ENCODE measurements at places on chromosomes 12 and 14.

DNA sequence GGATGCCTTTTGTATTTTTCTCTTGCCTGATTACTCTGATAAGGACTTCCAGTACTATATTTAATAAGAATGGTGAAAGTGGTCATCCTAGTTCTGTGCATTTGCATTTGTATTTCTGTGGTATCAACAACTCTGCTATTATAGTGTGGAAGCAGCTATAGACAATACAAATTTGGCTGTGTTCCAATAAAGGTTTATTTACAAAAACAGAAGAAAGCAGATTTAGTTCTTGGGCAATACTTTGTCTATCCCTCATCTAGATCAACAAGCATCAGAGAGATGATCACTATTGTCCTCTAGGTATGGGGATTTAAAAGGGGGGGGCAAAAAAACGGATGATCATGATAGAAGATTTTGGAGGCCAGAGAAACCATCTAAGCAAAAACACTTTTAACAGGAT is 19.1 kb upstream of the BTG1 start:
- DNase-seq: no peak

DNA sequence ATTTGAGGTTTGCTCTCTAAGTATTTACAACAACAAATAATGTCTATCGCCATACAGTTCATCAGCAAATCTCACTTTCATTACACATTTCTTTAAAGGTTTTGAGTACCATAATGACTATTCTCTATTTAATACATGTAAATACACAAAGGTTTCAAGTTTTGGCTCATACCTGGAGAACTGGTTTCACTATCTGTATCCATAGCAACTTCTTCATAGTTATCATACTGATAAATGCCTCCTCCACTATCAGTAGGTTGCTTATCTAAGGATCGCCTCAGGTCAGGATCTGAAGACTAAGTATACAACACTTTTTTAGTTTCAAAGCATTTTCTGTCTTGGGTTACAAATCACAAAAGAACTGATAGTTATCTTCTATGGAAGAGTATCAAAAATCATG is 21.4 kb downstream of the ZFC3H1 start:
- no peak for DNase-seq

DNA sequence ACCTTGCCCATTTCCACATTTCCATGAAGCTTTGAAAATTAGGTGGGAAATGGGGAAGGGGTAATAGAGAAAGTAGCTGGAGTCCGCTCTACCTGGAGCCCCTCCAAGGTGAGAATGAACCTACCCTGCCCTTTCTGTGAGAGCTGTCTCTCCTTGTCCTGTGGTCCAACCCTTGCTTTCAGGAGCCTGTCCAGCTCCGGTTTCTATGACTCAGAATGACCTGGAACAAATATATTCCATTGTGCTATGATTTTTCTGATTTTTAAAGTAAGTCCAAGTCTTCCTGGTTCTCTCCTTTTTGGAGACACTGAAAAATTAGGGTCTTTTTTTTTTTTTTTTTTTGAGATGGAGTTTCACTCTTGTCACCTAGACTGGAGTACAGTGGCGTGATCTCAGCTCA is 89.1 kb upstream of the VASH1 start:
- no peak for DNase-seq

GRCh38 chr12:101570047-101570446 is 24.7 kb upstream of the MYBPC1 start:
- DNase-seq: no peak

DNA sequence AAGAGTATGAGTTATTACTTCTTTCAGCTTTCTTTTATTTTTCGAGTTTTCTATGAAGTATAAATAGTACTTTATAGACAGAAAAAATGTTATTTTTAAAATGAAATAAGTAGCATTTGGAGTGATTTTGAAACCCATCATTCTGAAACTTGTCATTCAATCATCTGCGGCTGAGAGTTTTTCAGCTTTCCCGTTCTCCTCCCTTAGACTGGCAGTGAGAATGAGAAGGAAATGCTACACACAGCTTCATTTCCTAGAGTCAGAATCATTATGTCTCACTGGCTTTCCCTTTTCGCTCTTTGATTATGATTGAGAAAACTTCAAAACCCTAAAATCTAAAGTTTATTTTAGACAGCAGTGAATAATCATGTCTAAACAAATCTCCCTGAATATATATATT is 33.7 kb upstream of the GNPNAT1 start:
- no peak for DNase-seq

DNA sequence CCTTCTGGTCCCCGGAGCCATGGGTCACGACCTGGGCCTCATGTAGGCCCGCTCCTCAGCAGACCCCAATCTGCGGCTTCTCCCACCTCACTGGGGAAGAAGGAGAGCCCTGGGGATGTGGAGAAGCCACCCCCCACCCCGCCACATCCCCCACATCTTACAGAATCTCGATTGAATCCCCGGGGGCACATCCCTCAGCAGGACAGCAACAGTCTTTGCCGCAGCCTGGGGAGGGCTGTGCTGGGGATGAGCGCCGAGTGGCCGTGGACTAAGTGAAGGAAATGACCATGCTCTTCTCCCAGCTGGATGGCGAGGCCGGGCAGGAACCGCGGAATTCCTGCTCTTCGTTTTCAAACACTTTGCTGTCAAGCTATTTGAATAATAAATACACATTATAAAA is 169.0 kb upstream of the RTL1 start:
- DNase-seq: peak; percentile 6

GRCh38 chr12:89448951-89449371 is 75.6 kb downstream of the GALNT4 start:
- no peak for DNase-seq

GRCh38 chr12:16610743-16611142 is 4.8 kb upstream of the LMO3 start:
- no peak for DNase-seq

DNA sequence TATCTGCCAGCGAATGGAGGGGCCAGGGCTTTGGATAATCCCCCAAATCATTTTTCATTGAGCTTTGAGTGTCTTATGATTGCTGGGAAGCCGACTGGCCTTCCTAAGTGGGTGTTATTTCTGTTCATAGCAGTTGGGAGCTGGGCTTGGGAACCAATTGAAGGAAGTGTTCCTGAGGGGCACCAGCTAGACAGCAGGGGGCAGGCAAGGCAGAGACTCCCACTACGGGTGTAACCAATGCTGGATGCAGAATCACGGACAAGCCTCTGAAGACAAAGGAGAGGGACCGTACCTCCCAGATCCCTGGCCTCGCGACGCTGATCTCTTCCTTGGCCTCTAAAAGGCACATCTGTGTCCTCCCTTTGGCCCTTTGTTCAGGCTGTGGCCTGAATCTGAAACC is 149.0 kb upstream of the PRMT8 start:
- no peak for DNase-seq

- no peak for DNase-seq
Measured at GRCh38 chr12:90323217-90323616, 614.6 kb upstream of the ATP2B1 start.

DNA sequence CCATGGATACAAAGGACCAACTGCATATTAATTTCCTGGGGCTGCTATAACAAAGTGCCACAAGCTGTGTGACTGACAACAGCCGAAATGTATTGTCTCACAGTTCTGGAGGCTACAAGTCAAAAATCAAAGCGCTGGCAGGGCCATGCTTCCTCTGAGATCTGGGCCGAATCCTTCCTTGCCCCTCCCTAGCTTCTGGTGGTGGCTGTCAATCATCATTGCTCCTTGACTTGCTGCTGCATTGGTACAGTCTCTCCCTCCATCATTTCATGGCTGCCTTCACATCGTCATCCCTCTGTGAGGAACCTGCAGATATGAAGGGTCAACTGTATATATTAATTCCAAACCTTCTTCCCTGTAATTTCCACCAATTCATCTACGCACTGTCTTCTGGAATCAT is 118.3 kb downstream of the EXOC5 start:
- DNase-seq: no peak

GRCh38 chr12:65546528-65546927 is 268.0 kb downstream of the MSRB3 start:
- no peak for DNase-seq

GRCh38 chr12:39919790-39920189 is 186.1 kb downstream of the SLC2A13 start:
- no peak for DNase-seq

Data from pancreas (tissue), 10 donors.